ENCODE measurements at places on chromosomes 12 and 14. TPM values are rescaled to one million over a fixed set of nuclear protein-coding genes. Genes with fewer than 3 reads are reported as not detected.

- no peak for DNase-seq
Measured at GRCh38 chr12:79162948-79163347, 298.4 kb downstream of the SYT1 start.

GRCh38 chr12:49057888-49058287 lies 2.7 kb downstream of the KMT2D start:
- DNase-seq, result no peak

NACA gene
- 953 TPM for polyA plus RNA-seq

- no peak for DNase-seq
Measured at GRCh38 chr14:81743605-81744004, 210.0 kb upstream of the SEL1L start.

DNA sequence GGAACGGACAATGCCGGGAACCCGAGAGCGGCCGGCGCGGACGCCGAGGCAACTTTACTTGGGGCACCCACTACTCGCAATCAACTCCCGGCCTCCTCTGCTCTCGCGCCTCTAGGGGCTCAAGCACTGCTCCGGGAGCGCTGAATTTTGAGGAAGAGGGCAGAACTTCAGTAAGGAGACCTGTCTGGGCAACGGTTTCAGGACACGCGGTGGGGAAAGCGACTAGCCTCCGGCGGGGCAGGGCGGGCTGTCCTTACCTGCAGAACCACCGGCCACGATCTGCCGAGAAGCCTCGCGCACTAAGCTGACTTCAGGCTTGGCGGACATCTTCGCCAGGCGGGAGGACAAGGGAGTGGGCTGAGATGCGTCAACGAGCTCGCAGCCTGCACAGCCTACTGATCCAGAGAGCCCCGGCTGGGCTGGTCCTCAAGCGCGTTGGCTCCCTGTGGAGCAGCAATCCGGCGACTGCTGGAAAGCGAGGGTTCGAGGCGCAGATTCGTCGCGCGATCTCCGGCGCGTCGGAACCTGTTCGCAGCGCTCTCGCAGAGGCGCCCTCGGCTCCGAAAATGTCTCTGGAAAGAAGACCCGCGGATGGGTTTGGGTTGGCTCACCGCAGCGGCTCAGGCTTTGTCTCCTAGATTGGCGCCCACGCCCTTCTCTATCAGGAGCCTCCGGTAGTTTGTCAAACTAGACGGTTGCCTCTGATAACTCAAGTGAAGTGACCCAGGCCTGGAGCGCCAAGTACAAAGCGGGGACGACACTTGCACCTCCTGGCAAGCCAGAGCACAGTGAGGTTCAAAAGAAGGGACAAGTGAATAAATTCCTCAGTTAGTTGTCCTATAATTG lies at the start of gene SLC25A21:
TSS of gene SLC25A21 (minus strand) at position 583 of the 846 bp plus-strand sequence.
- peak; percentile 26 for DNase-seq

ENDOU gene
- 0.28 TPM for polyA plus RNA-seq

CFAP251 gene
- 74.2 TPM for polyA plus RNA-seq

- DNase-seq, result no peak
Measured at GRCh38 chr12:52573306-52573705, 337 bp downstream of the KRT74 start.

GRCh38 chr14:62409626-62410300 lies 635.5 kb downstream of the KCNH5 start:
- no peak for DNase-seq

DNA sequence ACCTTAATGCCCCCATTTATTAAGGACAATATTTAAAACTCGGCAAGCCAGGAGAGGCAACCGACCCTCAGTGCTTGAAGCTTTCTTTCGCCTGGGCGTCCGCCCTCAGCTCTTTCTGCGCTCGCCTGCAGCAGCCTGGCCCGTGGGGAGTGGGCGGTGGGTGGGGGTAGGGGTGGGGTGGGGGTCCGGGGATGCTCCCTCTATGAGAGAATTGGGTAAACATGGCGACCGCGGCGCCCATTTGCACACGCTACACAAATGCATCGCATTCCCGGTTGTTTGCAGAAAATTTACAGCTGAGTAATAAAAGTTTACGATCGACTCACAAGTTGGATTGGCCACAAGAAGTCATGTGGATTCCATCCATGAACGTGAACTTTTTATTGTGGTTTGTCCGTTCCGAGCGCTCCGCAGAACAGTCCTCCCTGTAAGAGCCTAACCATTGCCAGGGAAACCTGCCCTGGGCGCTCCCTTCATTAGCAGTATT lies 7.7 kb downstream of the HOXC8 start:
- no peak for DNase-seq

DNA sequence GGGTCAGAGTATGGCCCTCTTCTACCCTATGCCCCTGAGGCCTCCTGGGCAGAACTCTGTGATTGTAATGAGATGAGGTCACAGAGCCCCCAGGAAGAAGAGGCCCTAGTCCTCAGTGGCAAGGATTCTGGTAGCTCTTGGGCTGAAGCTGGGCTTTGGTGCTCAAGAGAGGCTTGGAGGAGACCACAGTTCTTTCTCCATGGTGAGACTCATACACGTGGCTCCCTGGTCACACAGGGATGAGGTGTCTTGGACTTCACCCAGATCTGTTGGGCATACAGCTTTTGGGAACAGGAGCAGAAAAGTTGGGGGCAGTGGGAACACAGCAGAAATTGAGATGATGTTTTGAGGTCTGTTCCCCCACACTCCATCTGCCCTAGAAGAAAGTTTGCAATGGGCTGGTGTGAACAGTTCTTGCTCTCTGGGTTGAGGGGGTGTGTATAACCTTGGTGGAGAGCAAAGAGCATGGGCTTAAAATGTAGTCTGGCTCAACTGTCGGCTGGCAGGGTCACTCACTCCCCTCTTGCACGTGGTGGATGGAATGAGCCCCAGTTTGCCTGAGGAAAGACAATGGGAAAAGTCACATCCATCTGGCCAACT lies at the start of gene KRT86:
TSS of gene KRT86 (plus strand) at position 125 of the 600 bp plus-strand sequence. CDS start 27,272 bp downstream, outside the sequence.
- DNase-seq, result no peak

DNA sequence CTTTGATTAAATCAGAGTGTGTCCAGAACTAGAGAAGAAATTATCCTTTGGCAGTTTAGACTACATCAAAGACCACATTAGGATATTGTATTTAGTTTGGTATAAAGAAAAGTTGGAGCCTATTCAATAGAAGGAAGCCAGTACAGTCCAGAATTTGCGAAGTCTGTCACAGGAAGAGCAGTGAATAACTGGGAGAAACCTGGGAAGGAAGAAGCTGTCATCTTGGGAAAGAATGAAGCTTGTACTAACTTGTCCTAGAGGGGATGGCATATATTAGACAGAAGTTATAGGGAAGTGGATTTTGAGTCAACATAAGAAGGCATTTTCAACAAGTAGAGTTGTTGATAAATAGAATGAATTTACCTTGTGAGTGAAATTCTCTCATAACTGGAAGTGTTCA lies 386.7 kb downstream of the LRIG3 start:
- no peak for DNase-seq

DNA sequence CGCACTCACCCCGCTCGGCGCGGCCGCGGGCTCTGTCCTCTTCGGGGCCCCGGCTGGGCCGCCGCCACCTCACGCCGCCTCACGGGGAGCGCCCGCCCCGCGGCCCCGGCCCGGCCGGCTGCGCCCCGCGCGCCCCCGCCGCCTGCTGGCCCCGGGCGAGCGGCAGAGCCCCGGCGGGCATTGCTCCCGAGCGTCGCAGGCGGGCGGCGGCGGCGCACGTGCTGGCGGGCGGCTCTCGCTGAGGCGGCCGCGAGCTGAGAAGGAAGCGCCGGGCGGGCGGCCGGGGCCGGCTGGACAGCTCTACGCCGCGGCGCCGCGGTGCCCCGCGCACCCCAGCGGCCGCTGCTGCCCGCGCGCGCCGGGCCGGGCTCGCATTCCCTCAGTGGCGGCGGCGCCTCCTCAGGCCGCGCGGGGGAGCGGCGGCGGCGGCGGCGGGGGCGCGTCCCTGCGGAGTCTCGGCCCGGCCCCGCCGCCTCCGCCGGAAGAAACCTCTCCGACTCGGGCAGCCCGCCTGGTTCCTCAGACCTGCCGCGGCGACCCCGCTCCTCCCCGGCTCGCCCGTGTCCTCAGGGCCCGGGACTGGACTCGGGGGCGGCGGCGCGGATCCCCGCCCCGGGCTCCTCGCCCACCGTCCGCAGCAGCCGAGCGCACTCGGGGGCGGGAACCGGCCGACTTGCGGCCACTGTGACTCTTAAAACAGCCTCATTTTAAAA lies at the start of gene PITPNM2:
TSS of gene PITPNM2 (minus strand) at position 347 of the 713 bp plus-strand sequence. CDS start 116,500 bp downstream, outside the sequence.
- no peak for DNase-seq

FBLN5 gene
- 0.27 TPM for polyA plus RNA-seq

- peak; percentile 46 for DNase-seq
Measured at GRCh38 chr12:28814246-28814645, 334.8 kb upstream of the FAR2 start.

GRCh38 chr12:115972241-115972640 lies 305.3 kb downstream of the MED13L start:
- DNase-seq, result no peak

DNA sequence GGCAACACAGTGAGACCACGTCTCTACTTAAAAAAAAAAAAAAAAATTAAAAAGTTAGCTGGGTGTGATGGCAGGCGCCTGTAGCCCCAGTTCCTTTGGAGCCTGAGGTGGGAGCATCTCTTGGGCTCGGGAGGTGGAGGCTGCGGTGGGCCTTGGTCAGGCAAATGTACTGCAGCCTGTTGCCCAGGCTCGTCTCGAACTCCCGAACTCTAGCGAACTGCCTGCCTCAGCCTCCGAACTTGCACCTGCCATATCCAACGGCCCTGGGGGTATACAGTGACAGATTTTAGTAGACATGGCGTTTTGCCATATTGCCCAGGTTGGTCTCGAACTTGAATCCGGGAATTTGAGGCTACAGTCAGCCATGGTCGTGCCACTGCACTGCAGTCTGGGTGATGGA lies 195.4 kb downstream of the ALG10 start:
- no peak for DNase-seq

GRCh38 chr12:41621291-41621690 lies 433.2 kb downstream of the PDZRN4 start:
- DNase-seq, result no peak

KRT80 gene
- 4.1 TPM for polyA plus RNA-seq

DNA sequence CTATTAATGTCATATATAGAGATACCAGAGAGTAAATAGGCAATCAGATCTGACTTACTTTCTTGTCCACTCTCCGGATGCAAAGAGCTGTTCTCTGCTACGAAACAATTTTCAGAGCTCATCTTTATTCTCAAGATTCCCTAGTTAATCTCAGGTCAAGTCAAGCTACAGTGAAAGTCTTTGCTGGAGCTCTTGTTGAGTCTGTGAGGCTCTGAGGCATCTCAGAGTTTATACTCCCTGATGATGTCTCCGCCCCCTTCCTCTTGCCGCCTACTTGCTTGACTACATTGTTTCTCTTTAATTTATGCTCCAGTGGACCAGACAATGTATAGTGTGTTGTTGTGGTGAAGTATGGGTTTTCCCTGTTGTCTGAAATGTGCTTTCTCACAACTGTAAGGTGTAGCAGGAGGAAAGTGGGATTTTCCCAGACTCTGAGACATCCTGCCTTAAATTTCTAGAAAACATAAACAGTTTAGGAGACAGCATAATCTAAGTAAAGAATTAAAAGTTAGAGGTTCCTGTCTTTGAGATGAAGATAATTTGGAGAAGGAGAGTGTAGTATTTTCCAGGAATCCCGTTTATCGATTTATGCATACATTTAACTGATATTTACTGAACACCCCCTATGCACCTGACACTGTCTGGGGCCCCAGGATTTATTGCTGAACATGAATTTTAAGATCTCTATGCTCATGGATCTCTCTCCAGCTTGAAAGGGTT lies at the start of gene CD69:
TSS of gene CD69 (minus strand) at position 203 of the 720 bp plus-strand sequence. CDS start at position 122, 81 bp downstream.
- no peak for DNase-seq

GRCh38 chr14:61589691-61590581 lies 105.4 kb upstream of the HIF1A start:
- no peak for DNase-seq

GRCh38 chr12:77746096-77746495 lies 84.6 kb upstream of the NAV3 start:
- DNase-seq, result no peak

DNA sequence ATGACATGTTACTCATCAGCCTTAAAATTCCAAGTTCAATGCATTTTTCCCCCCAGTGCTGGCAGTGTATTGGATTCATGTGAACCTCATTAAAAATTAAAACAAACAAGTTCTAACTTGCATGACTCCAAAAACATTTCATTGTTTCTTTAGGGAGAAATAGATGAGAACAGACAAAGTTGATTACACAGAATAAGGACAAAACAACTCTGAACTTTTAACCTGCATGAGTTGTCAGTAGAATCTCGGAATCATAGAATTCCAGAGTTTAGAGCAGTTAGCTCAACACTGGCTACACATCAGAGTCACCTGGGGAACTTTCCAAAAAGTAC lies 127.5 kb downstream of the TMX1 start:
- peak; percentile 61 for DNase-seq

RASSF9 gene
- 4.2 TPM for polyA plus RNA-seq

DNA sequence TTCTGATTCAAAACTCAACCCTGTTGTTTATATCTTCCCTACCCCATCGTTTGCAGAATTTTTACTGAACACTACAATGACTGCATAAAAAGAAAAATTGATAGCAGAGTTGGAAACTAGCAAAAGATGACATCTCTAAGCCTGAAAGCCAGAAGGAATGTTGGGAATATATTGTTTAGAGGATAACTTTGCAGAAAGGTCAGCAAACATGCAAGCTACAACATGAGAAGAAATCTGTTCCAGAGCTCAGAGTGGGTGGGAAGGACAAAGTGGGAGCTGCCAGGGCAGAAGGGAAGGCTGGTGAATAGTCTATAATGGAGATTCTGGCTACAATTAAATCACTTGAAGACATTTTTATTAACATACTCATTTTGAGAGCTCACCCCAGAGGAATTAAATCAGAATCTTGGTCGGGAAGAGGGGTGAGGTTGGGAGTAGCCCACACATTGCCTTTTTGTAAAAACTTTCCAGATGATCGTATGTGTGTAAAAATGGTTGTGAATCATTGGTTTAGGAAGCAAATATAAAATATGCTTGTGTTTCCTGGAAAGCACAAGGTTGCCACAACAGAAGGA lies 574.8 kb downstream of the FLRT2 start:
- DNase-seq, result no peak

- DNase-seq, result peak; percentile 58
Measured at GRCh38 chr14:50062438-50063085, 53.8 kb downstream of the VCPKMT start.

Data from keratinocyte (primary cell).